Ascending aorta (tissue), 2 donors: ENCODE measurements at places on chromosomes 12 and 14.

GRCh38 chr12:1184402-1184801 is 193.4 kb downstream of the ERC1 start:
- no peaks in the 10 kb centered on the region for H3K4me1 ChIP-seq
- H3K4me3 ChIP-seq: no peak overlapping the region
- DNase-seq: no peak
- H3K36me3 ChIP-seq: no peaks in the 10 kb centered on the region
- no peaks in the 10 kb centered on the region for H3K27me3 ChIP-seq

DNA sequence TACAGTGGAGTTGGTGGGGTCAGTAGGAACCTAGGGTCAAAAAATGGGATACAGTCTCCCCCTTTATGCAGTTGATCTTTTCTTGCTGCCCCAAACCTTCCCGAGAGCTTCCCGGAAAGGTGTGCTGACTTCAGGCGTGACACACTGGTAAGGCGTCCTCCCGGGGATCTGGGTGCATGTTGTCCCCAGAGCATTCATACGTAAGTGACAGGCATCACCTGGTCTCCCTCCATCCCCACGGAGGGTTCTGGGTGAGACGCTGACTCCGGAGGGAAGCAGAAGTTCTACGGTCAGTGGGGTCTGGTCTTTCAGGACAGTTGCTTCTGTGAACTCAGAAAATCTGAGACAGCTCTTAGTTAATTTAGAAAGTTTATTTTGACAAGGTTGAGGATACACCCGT is 159.6 kb upstream of the RTL1 start:
- no peak overlapping the region for H3K4me3 ChIP-seq
- DNase-seq: no peak
- no peaks in the 10 kb centered on the region for H3K27me3 ChIP-seq
- H3K4me1 ChIP-seq: no peaks in the 10 kb centered on the region
- H3K27ac ChIP-seq: no peak overlapping the region

DNA sequence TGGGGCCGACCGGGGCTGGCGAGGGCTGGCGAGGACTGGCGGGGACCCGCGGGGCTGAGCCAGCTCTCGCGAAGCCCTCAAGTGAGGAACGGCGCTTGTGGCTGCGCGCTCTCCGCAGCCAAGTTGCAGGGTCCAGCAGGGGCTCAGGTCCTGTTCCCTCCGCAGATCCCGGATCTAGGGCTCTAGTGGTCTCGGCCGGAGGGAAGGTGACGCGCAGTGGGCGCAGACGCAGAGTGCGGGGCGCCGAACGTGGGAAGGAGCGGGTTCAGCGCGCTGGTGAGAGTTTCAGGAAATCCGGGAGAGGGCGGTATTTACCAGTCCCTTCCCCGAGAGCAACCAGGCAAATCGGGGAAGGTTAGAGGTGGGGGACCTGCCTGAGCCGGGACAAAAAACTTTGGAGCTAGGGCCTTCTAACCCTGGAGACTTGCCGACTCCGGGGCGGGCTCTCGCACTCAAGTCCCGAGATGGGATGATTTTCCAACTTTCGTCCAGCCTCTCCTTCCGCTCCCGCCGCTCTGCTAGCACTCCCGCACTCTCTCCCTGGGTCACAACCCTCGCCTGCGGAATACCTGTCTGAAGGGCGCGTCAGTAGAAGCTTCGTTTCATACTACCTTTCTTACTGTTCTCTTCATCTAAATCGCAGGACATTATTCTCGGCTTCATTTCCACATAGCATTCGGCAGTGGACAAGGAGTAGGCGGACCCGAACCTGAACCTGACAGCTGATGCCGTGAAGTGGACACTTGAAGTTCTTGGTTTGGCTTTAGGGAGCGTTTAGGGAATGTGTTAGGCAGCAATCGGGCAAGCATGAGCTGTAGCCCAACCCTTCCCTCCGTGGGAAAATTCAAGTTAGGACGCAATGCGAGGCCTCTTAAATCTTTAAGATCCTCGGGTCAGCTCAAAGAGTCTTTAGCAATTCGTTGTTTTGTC is 13.6 kb upstream of the PAX9 start:
- peak overlapping the region; percentile 54 for H3K4me3 ChIP-seq
- DNase-seq: no peak
- no peaks in the 10 kb centered on the region for H3K36me3 ChIP-seq
- no peaks in the 10 kb centered on the region for H3K27me3 ChIP-seq
- no peak overlapping the region for H3K27ac ChIP-seq
- H3K4me1 ChIP-seq: peaks cover 13% of the 10 kb centered on the region

GRCh38 chr12:103178366-103179080 is 221.0 kb downstream of the ASCL1 start:
- no peaks in the 10 kb centered on the region for H3K4me1 ChIP-seq
- DNase-seq: no peak
- H3K4me3 ChIP-seq: no peak overlapping the region
- no peaks in the 10 kb centered on the region for H3K27me3 ChIP-seq
- no peak overlapping the region for H3K27ac ChIP-seq

DNA sequence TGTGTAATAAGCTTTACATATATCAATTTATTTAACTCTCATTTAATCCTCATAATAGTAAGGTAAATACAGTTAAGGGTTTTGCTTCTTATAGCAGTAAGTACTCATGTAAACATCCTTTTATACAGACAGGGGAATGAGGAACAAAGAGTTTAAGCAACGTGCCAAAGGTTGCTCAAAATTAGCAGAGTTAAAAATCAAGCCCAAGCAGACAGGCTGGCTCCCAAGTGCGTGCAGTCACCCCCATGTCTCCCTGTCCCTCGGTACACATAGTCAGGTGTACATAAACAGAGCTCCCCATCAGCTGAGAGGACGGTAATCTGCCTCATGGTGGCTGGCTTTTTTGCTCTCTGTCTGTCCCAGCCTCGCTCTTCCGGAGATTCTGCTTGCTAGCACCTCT is 126.4 kb downstream of the DERA start:
- H3K36me3 ChIP-seq: peaks cover 11% of the 10 kb centered on the region
- DNase-seq: no peak
- H3K27ac ChIP-seq: no peak overlapping the region
- no peak overlapping the region for H3K4me3 ChIP-seq
- no peaks in the 10 kb centered on the region for H3K27me3 ChIP-seq

- no peak overlapping the region for H3K4me3 ChIP-seq
- DNase-seq: no peak
- H3K27me3 ChIP-seq: no peaks in the 10 kb centered on the region
Observed at GRCh38 chr14:99803106-99803775, 10.0 kb downstream of the EML1 start.

GRCh38 chr14:33569821-33570687 is 380.8 kb downstream of the EGLN3 start:
- H3K27ac ChIP-seq: no peak overlapping the region
- no peaks in the 10 kb centered on the region for H3K4me1 ChIP-seq
- no peaks in the 10 kb centered on the region for H3K36me3 ChIP-seq
- no peak for DNase-seq
- H3K4me3 ChIP-seq: no peak overlapping the region

DNA sequence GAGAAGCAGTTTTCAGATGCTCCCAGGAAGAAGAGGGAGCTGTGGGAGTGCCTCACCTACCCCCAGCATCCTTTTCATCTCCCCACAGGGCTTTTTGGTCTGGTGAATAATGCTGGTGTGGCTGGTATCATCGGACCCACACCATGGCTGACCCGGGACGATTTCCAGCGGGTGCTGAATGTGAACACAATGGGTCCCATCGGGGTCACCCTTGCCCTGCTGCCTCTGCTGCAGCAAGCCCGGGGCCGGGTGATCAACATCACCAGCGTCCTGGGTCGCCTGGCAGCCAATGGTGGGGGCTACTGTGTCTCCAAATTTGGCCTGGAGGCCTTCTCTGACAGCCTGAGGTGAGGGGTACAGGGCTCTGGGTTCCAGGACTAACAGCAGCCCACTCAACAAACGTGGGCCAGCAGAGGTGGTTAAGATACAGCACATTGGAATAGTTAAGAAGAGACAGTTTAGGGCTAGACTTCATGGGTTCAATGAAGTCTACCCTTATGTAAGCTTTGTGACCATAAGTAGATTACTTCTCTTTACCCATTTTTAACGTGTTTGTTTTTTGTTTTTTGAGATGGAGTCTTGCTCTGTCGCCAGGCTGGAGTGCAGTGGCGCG is 1.5 kb downstream of the RDH5 start:
- H3K36me3 ChIP-seq: peaks cover 33% of the 10 kb centered on the region
- H3K4me1 ChIP-seq: peaks cover 42% of the 10 kb centered on the region

DNA sequence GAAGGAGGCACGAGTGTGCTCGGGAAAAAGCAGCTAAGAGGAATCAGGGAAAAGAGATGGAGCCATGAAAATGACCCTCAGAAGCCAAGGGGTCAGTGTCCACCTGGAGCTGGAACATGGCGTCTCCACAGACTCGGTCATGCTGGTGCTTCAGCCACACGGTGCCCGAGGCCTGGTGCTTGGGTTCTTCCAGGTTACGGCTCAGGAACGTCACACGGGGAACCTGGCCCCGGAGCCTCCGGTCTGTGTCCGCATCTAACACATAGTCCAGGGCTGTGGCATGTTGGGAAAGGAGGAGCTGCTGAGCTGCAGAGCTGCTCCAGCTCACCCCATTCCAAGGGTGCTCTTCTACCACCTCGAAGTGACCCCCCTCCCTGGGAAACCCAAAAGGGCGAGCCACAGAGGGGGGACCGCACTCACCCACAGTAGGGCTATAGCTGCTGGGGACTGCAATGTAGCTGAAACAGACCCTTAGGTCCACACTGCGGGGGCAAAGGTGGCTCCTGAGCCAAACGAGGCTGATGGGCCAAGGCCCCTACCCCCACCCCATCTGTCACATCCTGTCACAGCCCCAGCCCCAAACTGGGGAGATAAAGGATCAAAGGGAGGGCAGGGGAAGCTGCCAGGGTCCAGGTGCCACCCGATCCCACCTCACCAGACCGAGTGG is 10.8 kb downstream of the ITGA7 start:
- no peak overlapping the region for H3K4me3 ChIP-seq
- no peak overlapping the region for H3K27ac ChIP-seq
- H3K4me1 ChIP-seq: peaks cover 14% of the 10 kb centered on the region

GRCh38 chr14:65208548-65208947 is 106.2 kb upstream of the MAX start:
- no peak for DNase-seq
- no peak overlapping the region for H3K4me3 ChIP-seq
- H3K4me1 ChIP-seq: no peaks in the 10 kb centered on the region
- no peak overlapping the region for H3K27ac ChIP-seq
- H3K27me3 ChIP-seq: no peaks in the 10 kb centered on the region
- no peaks in the 10 kb centered on the region for H3K36me3 ChIP-seq

DNA sequence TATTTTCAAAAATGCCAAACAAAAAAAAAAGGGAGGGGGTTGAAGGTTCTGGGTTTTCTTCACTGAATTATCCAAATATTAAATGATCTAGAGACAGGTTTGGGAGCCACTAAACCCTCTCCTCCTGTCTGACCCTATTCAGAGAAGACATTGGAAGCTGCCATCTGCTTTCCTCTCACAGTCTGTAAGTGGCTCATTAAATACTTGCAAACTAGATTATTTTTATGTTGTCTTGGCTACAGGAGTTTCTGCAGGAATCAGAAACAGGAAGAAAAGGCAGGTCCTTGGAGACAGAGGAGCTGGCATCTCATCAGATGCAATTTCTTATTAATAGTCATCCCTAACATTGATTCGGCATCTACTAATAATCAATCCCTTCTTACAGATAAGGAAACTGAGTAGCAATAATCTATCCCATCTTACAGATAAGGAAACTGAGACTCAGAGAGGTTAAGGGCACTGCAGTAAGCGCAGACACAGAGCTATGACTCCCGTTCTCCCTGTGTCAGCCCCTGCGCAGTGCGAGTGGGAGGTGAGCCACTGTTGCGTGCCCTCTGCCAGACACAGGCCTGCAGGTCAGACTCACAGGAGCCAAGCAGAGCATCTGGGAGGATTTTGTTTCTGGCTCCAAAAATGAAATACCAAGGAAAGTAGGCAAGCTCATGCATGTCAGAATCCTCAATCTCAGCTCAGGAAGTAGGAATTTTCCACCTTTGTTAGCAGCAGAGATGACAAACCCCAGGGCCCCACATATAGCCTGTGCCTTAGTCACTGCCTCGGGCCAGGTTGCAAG is 11.0 kb downstream of the BDKRB2 start:
- no peaks in the 10 kb centered on the region for H3K4me1 ChIP-seq
- H3K36me3 ChIP-seq: no peaks in the 10 kb centered on the region
- H3K27ac ChIP-seq: no peak overlapping the region
- H3K4me3 ChIP-seq: no peak overlapping the region

- peak overlapping the region; percentile 89 for H3K27ac ChIP-seq
- H3K4me1 ChIP-seq: peaks cover 89% of the 10 kb centered on the region
- no peak overlapping the region for H3K4me3 ChIP-seq
- peaks cover 34% of the 10 kb centered on the region for H3K36me3 ChIP-seq
Observed at GRCh38 chr12:57149245-57149900, 2.0 kb upstream of the LRP1-AS start.

DNA sequence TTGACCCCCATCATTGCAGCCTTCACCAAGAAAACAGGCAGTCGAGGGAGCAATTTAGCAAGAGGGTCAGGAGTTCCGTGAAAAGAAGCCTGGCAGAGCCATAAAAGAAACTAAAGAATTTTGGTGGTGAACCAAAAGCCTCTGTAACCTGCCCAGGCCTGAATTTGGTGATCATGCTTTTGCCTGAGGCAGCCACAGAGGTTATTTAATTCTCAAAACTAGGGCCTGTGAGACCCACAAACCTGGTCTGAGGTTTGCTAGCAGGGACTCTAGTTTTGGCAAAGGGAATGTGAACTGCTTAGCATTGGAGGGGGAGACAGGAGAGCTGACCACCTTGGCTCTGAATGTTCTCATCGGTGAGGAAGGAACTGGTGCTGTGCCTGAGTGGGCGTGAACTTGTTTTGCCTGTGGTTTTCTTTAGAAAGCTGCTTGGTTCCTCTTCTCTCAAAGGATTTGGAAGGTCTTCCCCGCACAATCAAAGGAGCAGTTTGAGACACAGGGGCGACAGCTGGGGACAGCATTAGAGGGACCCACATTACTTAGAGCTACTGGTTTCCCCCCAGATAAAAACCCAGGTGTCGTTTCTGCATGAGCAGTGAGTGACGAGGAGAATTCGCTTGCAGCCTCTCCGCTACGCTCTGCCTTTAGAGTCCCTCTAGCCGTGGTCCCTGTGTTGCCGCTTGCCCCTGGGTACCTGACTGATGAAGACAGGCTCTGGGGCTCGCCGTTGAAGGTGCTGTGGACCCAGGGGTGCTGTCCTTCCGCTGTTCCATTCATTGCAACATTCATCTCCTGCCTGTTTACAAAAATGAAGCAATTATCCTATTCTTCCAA is 12.6 kb upstream of the WNT5B start:
- no peak overlapping the region for H3K27ac ChIP-seq
- no peak for DNase-seq
- no peaks in the 10 kb centered on the region for H3K36me3 ChIP-seq
- H3K4me3 ChIP-seq: no peak overlapping the region
- no peaks in the 10 kb centered on the region for H3K4me1 ChIP-seq

- H3K4me3 ChIP-seq: no peak overlapping the region
- no peaks in the 10 kb centered on the region for H3K27me3 ChIP-seq
- H3K36me3 ChIP-seq: no peaks in the 10 kb centered on the region
Observed at GRCh38 chr12:21561158-21561557, 35.1 kb downstream of the SPX start.

- H3K27ac ChIP-seq: no peak overlapping the region
- DNase-seq: no peak
- no peaks in the 10 kb centered on the region for H3K27me3 ChIP-seq
- H3K4me3 ChIP-seq: no peak overlapping the region
- no peaks in the 10 kb centered on the region for H3K36me3 ChIP-seq
Observed at GRCh38 chr12:102745971-102746600, 171.0 kb downstream of the PAH start.
